Osteoblast (primary cell): ENCODE measurements at places on chromosomes 7 and 10. TPM values are rescaled to one million over a fixed set of nuclear protein-coding genes. Genes with fewer than 3 reads are reported as not detected.
A peak's percentile ranks its signal among the peaks of the same experiment; 100 is the strongest.

GRCh38 chr7:117274951-117275350, 47.9 kb downstream of the WNT2 start:
- no peak for DNase-seq

TAF3 gene
- total RNA-seq = 2.2 and 2.4 TPM in 2 replicates

CTNNA3 gene
- not detected in 2 replicates for total RNA-seq

DNA sequence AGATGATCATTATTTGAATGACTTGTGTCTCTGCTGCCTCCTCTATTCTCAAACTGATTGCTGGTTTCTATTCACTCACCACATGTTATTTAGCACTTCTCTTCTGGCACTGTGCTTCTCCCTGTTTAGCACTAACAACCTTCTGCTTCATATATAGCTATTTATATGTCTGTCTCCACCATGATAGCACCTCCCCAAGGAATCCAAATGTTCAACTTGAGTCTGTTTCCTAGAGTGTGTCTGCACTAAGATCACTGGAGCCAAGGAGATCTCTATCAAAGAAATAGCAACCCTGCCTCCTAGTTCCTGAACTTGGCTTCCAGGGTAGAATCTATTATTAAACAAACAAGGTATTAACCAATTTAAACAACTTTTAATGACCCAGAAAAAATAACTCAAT, 104.5 kb downstream of the CYP26A1 start:
- DNase-seq = no peak

VIPR2 gene
- total RNA-seq = not detected in 2 replicates

- no peak for DNase-seq
These were observed 151.2 kb downstream of the TPST1 start for GRCh38 chr7:66356277-66356721.

- no peak for DNase-seq
These were observed 156.2 kb downstream of the PARD3 start for GRCh38 chr10:34658934-34659333.

DNA sequence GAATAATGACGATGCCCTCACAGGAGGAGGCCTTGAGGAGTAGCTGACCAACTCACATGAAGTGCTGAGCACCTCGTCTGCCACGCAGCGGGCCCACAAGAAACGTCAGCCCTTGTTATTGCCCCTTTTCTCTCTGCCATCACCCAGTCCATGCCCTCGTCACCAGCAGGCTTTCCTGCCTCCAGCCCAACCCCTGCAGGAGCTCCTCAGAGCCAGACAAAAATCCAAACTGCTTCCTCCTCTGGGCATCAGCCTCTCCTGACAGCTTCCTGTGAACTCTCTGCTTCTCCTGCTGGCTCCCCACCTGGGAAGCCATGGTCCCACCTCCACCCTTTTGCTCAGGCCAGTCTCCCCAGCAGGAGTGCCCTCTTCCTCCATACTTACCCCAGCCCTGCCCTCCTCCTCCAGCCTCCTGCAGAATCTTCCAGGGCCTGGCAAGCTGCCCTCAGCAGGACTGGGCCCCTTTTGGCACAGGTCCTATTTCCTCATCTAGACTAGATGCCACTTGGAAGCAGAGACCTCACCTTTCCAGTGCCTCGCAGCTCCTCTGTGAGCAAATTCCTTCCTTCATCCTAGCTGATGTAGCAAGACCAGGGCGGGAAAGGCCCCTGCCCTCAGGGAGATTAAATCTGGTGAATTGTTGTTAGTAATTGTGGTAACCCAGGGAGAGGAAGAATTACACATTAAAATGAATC, 115.1 kb downstream of the C10orf105 start:
- peak; percentile 71 for DNase-seq

GRCh38 chr10:12945690-12946359, 55.7 kb downstream of the CCDC3 start:
- no peak for DNase-seq

DNA sequence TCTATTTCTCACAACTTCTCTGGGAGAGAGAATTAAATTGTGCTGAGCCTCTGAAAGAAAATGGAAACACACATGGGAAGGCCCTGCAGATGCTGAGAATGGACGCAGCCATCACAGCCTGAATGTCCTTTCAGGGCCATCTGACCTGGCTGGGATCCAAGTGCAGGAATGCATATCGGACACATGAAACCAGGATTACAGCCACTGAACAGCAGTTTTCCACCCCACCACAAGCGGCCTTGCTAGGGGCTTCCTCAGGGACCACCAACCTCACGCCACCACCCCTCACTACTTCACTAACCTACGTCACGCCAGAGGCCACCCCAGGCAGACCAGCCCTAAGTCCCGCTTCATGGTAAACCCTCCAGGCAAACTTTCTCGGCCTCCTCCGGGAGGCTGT, 103.3 kb downstream of the DIP2C start:
- DNase-seq = no peak

DNA sequence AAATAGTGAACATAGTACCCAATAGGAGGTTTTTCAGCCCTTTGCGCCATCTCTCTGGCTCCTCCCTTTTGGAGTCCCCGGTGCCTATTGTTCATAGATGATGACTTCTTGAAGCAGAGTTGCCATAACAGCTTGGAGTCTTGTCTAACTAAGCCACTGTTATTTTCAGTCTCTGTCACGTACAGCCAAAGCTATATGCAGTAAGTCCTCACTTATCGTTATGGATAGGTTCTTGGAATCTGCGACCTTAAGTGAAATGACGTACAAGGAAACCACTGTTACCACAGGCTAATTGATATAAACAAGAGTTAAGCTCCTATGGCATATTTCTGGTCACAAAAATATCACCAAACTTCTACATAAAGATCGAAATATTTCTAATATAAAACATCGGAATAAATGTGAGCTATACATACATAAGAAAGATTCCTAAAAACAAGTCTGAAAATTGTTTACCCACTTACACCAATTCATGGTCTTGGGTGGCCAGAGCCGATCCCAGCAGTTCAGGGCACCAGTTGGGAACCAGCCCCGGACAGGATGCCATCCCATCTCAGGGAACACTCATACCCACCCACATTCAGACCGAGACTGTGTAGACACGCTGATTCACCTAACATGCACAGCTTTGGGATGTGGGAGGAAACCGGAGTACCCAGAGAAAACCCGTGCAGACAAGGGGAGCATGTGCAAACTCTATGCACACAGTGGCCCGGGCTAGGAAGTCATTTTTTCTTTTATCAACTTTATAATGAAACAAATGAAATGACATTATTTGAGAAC, 76.0 kb upstream of the PRPS1L1 start:
- DNase-seq = no peak

GRCh38 chr7:26349005-26349915, 57.6 kb downstream of the SNX10 start:
- DNase-seq = no peak

LIPN gene
- total RNA-seq = not detected in 2 replicates

GRCh38 chr10:94677691-94678090, 5.8 kb upstream of the CYP2C18 start:
- DNase-seq = no peak

DNA sequence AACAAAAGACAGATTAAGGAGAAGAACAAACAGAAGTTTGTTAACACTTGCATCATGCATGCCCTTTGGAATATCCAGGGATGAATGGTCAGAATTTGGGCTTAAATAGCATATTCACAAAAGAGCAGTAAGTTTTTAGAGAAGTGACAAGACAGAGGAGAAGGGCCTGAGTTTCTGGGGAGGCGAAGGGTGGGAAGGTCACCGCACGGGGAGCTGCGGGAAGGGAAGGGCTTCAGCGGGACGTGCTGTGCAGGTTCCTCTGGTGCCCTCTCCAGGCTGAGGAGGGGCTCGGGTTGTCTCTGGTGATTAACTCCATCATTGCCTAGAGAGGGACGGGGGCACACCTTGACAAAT, 10.4 kb upstream of the ZNF22 start:
- no peak for DNase-seq

WDR86 gene
- 8.5 and 15.6 TPM in 2 replicates for total RNA-seq

OR2A5 gene
- total RNA-seq = not detected in 2 replicates

- peak; percentile 95 for DNase-seq
These were observed 982 bp downstream of the SFXN3 start for GRCh38 chr10:101031796-101032636.

GRCh38 chr10:6091630-6092029, 2.8 kb downstream of the RBM17 start:
- no peak for DNase-seq

DNA sequence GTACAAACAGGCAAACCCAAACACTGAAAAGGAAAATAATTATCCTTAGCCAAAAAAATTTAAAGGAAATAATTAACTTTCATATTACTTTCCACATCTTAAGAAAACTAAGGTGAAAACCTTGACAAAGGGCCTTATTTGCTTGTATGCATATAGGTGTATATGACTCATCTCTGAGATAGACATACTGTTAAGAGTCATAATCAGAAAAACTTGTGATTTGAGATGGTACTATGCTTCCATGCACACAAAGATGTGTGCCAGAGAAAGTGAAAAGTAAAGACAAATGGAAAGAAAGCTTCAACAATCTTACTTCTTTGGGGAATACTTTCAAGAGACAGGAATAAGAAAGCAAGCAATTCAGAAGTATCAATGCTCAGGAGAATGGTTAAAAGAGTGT, 3.3 kb upstream of the CACNA2D1 start:
- DNase-seq = no peak

GRCh38 chr7:130491841-130492522, at the start of gene MEST:
MEST (plus strand) TSS chr7:130492085; CDS start chr7:130492314, 229 bp downstream.
- peak; percentile 82 for DNase-seq

- DNase-seq = no peak
These were observed 134.4 kb downstream of the ATXN7L1 start for GRCh38 chr7:105741982-105742381.

TMEM213 gene
- total RNA-seq = not detected in 2 replicates
